Effector memory CD8-positive, alpha-beta T cell (primary cell): ENCODE measurements at places on chromosomes 6 and 20.

GRCh38 chr20:58065508-58066361, 162.7 kb downstream of the ANKRD60 start:
- DNase-seq: no peak

DNA sequence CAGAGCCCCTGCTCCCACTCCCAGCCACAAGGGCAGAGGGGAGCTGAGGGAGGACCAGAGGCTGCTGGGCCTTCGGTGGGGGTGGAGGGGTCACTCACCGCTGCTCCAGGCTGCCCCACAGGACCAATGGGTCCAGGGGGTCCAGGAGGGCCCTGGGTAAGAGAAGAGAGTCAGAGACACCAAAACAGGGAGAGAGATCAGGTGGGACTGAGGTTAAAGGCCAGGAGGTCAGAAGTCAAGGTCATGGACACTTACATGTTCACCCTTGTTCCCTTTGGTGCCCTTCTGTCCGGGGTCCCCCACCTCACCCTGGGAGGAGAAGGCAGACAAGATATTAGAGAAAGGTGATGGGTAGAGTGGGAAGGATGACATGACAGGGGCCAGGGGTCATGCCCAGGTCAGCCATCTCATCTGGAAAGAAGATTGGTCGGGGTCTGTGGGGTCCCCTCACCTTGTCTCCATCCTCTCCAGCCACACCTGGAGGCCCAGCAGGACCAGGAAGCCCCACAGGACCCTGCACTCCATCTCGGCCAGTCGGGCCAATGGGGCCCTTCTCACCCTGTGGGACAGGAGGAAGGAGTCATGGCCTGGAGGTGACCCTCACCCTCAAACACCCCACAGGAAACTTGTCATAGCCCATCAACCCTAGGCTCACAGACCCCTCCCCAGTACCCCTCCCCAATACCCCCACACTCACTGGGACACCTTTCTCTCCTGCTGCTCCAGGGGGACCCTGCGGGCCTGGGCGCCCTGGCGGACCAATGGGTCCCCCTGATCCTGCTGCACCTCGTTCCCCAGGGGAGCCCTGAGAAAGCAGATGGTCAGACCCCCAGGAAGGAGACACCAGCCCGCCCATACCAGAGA, 21.0 kb downstream of the COL11A2 start:
- no peak for DNase-seq

GRCh38 chr6:95784869-95785268, 207.5 kb downstream of the MANEA start:
- DNase-seq: no peak

DNA sequence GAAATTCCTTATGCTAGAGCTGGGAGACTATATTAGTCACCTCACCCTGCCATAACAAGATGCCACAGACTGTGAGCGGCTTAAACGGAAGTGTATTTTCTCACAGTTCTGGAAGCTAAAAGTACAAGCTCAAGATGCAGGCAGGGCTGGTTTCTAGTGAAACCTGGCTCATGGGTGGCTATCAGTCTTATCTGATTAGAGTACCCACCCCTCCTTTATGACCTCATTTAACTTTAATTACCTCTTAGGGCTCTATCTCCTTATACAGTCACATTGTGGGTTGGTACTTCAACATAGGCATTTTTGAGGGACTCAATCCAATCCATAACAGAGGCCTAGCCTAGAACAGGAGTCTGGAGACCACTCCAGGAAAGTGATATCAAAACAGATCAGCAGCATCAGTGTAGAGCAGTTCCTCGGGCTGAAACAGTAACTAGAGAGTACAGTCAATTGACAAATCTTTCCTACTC, 2.3 kb upstream of the SNRNP48 start:
- no peak for DNase-seq

DNA sequence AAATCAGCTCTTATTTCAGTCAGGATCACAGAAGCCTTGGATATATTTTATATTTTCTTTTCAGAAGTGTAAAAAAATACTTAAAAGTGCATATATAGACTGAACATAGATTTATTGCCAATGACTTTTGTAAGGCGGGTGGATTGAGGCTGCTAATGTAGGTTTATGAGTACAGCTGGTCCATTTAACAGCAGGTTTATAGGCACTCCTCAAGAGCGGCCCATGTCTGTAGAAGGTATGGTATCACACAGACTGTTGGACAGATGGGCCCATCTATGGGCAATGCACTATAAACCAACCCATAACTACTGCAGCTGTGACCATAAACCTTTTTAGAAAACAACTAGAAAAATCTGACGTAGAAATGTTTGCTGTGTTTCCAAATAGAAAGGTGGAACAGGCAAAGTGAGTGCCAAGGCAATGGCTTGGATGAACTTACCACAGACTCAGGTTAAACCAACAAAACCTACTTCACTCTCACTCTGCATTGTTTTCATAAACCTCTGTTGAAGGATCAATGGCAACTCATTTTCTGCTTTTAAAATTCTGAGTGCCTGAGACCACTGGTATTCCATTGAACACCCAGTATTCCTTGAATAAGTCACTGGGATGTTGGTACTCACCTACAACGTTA, 170.6 kb upstream of the EYA4 start:
- DNase-seq: no peak

- DNase-seq: no peak
Measured at GRCh38 chr20:20271271-20271670, 96.6 kb upstream of the INSM1 start.
